ENCODE measurements at places on chromosomes 5 and 9.

DNA sequence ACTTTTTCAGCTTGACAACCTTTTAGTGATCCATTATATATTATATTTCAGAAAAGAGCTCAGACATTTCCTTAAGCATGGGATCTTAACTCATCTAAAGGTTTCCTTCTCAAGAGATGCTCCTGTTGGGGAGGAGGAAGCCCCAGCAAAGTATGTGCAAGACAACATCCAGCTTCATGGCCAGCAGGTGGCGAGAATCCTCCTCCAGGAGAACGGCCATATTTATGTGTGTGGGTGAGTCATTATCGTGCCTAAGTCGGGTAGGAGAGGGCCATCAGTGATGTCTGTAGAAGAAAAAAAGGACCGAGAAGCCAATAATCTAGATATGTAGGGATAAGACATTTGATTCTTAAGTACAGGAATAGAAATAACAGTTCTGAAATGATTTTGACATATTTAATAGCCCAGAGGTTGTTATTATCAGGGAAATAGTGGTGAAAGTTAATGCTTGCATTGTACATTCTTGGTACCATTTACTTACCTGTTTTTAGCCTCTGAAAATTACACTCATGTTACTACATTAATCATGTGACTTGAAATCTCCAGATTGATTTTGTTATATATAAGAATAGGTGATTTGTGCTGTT, 28.2 kb downstream of the MTRR start:
- DNase-seq: peak; percentile 77

DNA sequence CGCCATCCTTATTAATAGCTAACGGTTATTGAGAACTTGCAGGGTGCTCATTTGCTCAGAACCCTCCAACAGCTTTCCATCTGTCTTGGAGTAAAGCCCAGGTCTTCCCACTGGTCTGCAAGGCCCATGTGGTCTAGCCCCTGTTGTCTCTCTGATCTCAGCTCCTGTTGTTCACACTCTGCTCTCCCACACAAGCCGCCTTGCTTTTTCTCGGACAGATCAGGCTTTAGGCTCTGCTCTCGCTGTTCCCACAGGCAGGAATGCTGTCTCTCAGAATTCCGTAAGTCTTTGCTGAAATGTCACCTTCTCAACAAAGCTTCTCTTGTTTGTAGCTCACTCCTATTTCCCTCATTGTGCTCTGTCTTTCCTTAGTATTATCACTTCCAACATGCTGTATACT, 34.3 kb downstream of the GPR107 start:
- DNase-seq: no peak

DNA sequence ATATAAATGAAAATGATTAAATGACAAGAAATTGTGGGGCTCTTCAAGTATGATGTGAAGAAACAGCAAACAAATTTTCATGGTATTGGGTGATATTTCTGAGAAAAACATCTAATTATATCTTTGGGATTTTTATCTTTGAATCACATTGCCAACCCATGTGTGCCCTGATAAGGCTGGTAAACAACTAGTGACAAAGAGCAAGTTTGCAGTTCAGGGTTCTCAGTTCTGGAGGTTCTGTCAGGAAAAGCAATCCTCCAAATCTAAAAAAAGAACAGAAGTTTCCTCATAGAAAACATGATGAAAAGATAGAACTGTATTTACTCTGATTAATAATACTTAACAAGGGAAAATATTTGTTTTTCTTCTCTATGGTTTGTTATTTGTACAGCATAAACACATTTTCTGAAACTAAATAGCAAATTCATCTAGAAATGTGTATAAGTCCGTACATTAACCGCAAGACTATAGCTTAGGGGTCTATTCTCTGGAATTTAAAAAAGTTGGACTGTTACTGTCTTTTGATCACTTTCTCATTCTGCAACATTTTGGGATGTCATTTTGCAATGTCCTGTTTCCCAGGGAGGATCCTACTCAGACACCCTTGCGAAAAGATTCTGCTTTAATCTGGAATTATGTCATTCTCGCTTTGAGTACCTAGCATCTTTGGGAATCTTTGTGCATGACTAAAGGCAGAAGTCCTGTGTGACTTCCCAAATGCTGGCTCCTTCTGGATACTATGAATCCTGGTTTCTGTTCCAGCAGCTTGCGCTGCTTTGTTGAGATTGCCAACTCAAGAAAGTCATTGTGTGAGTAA, 308.5 kb downstream of the ADGRV1 start:
- DNase-seq: no peak

GRCh38 chr9:34047864-34048726, 592 bp downstream of the UBAP2 start:
- DNase-seq: no peak

- DNase-seq: no peak
These were observed 20.1 kb downstream of the SLC46A2 start for GRCh38 chr9:112870556-112870955.

- no peak for DNase-seq
These were observed 45.6 kb upstream of the N4BP3 start for GRCh38 chr5:178067755-178068154.

DNA sequence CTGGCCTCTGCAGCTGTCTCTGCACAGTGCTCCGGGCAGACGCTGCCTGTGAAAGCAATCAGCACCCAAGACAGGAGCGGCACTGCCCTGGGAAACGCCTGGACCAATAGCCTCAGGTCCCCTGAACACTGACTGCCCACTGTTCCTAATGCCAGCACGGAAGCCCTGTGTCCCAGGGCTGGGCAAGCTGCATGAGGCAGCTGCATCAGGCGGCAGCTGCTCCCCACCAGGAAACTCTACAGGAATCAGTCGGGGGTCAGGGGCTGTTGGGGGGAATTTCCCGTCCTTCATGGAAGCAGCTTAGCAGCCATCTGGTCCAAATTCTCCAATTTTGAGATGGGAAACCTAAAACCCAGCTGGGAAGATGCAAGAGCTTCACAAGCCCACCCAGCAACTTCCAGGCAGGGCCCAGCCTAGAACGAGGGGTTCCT, 118.6 kb downstream of the VAV2 start:
- peak; percentile 40 for DNase-seq

GRCh38 chr5:143552680-143553079, 149.2 kb upstream of the NR3C1 start:
- no peak for DNase-seq

DNA sequence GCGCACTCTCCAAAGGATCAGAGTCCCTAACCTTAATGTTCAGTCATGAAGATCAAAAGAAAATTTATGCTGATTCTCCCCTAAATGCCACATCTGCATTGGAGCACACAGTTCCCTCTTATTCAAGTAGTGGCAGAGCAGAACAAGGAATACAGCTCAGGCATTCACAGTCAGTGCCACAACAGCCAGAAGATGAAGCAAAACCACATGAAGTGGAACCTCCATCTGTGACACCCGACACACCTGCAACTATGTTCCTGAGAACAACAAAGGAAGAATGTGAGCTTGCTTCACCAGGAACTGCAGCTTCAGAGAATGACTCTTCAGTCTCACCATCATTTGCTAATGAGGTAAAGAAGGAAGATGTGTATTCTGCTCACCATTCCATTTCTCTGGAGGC, 40.0 kb downstream of the CMYA5 start:
- no peak for DNase-seq

DNA sequence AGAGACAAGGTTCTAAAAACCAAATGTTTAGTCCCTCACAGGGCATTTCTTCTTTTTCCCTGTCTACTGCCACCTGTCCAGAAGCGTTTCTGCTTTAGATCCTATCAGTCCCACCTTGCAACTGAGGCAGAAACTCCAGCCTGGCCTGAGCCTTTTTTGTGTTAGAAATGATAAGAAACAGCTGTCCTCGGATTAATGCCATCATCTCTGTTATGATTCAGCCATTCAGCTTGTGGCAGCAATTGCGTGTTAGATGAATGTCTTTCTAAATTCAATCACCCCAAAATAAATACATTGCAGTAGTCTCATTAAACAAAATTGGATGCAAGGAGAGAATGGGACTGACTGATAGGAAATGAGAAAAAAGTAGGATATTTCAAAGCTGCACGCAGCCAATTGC, 28.3 kb upstream of the FRMPD1 start:
- DNase-seq: no peak

GRCh38 chr5:158484150-158484549, 615.6 kb downstream of the EBF1 start:
- DNase-seq: no peak

GRCh38 chr5:139955616-139956273, 87.4 kb downstream of the NRG2 start:
- peak; percentile 4 for DNase-seq

DNA sequence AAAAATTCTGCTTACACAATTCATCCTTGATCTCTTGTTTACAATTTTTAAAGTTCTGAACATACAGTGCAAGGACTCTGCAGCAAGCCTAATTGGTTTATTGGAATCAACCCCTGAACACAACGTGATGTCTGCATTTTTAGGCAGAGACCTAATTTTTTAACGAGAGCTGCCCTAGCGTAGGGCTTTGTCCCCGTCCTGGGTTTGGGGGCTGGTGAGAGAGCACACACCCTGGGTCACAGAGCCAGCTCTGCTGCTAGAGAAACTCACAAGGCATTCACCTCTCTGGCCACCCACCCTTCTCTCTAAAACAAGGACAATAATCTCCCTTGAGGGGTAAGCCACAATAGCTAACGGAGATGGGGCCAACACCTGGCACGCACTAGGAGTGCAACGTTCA, 28.2 kb downstream of the SH3PXD2B start:
- peak; percentile 76 for DNase-seq

GRCh38 chr5:151020304-151021110, at the start of gene GPX3:
Gene GPX3, plus strand, starts transcription at chr5:151020591. Its CDS starts 64 bp downstream, at chr5:151020655.
- DNase-seq: peak; percentile 54

DNA sequence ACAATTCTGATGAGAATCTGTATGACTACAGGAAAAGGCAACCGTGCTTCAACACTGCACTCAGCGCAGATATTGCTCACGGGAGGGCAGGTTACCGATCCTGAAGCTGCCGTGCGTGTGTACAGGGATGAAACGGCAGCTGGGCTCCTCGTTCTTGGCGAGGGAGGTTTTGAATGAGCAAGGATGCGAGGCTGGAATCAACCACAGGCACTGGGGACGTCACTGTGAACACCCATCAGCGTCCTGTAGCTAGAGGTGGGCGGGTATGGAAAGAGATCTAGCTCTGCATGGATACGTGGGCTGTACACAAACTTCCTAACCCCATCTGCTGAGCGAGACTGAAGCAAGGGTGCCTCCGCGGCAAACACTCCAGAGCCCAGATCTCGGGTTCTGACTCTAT, 84.3 kb upstream of the COL5A1 start:
- no peak for DNase-seq

DNA sequence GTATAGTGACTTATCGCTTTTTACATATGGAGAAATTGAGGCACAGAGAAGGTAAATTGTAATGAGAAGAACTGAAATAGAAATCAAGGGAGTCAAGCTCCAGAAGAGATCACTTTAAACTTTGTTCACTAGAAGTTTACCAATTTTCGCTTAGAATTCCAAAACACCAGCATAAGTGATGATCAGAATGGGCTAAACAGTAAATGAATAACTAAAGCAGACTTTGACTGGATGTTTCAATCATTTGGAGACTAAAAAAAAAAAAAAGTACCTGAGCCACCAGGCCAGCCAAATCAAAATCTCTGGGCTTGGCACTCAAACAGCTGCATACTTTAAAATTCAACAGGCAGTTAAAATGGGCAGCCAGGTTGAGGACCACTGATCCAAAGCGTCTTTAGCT, 38.2 kb upstream of the FYB1 start:
- no peak for DNase-seq

DNA sequence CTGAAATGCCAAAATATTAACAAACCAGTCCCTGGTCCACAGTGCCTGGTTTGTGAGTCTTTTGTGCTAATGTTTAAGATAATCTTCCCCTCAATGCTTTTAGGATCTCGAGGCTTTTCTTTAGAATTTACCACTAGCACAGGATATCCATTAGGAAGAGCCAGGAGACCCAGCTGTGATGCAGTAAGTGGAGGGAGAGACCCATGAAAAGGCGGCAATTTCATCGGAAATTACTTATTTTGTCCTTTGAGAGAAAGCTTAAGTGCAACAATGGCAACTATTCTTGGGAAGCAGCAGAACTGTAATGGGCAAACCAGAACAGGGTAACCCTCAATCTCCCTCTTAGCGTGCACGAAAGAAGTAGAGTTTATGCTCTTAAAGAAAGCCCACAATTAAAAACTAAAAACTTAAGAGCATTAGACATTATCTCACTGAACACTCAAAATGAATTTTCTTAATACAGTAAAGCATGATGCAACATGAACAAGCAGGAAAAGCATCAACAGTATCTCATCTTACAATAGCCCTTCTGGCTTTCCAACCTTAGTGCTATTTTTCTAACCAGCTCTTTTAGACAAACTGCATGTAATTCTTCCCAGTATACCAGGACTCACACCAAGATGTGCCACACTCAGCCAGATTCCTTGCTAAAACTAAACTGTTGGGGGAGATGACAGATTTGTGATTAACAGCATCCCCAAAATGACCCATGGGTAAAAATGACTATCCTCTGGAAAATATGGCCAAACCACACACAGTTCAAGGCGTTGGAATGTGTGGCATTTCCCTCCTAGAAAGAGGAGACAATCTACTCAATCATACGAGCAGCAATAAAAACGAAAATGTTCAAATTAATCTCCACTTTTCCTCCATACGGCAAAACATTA, 36.4 kb downstream of the PWWP2A start:
- DNase-seq: peak; percentile 85

DNA sequence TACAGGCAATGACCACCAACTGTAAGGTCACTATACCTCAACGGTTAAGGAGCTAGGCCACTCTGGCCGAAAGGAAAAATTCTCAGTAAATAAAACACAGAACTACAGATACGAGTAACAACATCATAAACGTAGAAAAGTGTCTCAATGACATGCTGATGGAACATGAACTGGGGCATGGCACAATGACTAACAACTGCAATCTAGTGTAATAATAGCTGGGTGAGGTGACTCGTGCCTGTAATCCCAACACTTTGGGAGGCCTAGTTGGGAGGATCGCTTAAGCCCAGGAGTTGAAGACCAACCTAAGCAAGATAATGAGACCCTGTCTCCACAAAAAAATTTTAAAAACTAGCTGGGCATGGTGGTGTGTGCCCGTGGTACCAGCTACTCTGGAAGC, 9.8 kb upstream of the RAPGEF6 start:
- no peak for DNase-seq

DNA sequence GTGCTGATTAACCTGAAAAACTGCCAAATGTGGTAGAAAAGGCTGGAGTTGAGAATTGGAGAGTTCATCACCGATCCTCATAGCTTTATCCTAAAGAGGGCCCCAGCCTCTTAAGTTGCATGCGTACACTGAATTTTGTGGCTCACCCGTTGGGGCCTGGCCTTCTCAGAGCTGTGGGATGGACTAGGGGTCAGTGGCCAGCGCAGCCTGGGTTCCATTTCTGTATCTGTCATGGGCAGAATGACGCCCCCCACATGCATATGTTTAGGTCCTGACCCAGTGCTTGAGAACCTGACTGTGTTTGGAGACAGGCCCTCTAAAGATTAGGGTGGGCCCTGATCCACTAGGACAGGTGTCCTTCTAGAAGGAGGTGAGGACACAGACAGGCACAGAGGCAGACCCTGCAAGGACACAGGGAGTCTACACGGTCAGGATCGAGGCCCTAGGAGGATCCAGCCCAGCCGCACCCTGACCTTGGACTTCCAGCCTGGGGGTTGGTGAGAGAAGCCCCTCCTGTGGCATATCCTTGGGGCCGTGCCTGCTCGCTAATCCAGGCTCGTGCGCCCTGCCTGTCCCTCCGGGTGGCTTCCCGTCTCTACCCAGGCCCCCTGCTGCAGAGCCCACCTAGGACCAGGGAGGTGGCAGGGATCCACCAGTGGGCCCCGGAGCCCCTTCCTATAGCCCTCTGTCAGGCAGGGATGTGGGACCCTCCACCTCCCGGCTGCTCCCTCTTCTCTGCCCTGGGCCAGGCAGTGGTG, 32.2 kb downstream of the NDUFS6 start:
- DNase-seq: no peak

GRCh38 chr9:108956022-108956630, 21.9 kb downstream of the ABITRAM start:
- no peak for DNase-seq

Measured in iris pigment epithelial cell (primary cell).